T-helper 9 cell (primary cell): ENCODE measurements at places on chromosomes 11 and 22.
A peak's percentile ranks its signal among the peaks of the same experiment; 100 is the strongest.

DNA sequence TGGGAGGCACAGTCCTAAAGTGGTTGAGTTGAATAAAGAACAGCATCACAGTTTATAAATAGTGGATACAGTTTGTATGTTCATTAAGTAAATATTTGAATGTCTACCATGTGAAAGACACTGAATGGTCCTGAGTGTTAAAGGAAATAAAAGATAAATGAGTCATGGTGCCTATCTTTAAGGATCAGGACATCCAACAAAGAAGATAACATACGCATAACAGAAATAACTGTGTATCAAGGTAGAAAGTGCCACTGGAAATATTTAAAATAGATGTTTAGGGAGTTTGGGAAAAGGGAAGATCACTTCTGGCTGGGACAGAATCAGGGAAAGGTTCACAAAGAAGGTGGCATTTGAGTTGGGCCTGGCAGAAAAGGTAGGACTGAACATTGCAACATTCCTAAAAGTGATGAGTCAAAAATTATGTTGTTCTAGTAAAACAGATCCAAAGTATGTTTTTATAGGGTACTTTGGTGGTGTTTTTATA lies 41.5 kb downstream of the CSTPP1 start:
- no peak for DNase-seq

DNA sequence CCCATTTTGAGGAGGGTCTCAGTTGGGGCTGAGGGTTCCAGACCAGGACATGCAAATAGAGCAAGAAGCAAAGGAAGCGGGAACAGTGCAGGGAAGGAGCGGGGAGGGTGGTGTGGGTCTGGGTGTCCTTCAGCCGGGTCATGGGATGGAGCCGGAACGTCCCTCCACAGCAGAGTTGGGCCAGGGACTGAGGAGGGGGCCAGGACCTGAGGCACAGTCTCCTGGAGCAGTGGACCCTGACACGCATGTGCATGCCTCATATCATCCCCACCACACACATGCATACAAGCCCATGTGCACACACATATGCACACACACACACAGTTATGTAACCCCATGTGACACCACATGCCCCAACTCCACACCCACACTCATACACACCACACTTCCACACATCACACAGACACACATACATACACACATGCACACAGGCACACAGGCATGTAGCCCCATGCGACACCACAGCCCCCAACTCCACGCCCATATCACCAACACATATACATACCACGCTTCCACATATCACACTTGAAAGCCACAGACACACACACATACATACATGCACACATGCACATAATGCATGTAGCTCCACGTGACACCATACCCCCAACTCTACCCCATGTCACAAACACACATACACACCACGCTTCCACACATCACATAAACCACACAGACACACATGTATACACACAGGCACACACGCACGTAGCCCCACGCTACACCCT lies 1026.6 kb downstream of the BRD1 start:
- DNase-seq, result no peak

- no peak for DNase-seq
These were observed 562.4 kb downstream of the OPCML start for GRCh38 chr11:132969892-132970291.

DNA sequence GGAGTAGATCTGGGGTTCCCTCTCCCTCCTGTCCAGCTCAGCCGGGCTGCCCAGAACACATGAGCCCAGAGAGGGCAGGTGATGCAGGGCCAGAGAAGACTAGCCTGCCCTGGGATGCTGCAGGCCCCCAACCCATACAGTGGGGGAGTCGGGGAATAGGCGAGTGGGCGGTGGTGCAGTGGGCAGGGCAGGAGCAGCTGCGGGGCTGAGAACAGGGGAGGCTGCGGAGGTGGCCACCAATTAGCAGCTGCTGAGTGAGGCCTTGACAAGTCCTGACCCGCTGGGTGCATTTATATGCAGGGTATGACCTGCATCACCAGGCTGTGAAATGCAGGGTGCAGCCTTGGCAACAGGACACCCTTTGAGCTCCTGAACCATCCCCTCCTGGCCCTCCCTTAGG lies 43.1 kb downstream of the NFAM1 start:
- no peak for DNase-seq

DNA sequence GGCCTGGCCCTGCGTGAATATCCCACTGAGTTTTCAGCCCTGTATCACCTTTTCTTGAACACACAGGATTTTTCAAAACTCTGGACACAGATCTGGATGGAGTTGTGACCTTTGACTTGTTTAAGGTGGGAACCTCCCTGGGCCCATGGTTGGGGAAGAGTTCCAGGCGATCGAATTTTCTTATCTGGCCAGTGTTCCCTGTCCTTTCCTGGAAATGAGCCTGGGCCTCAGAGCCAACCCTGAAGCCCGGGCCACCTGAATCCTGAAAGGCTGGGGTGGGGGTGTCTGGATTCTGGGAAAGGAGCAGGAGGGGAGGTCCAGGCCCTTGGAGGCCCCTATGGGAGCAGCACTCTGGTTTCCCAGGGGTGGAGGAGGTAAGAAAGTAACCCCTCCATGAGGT lies 29.0 kb downstream of the CAPN1 start:
- DNase-seq, result no peak

DNA sequence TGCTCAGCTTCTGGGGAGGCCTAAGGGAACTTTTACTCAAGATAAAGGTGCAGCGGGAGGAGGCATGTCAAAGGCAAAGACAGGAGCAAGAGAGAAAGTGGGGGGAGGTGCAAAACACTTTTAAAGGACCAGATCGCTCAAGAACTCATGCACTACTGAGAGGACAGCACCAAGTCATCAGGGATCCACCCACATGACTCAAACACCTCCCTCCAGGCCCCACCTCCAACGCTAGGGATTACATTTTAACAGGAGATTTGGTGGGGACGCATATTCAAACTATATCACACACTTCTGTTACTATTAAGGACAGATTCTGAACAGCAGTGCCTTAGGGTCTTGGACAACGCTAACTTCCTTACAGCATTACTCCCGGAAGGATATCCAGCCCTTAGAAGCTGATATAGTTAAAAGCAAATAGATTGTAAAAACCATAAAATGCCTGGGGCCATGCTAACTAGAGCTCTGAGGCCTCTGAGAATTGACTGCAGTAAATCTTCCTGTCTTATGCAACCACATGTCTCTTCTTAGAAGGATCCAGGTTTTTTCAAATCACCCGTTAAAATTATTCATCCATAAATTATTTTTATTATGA lies 16.7 kb upstream of the ZC3H12C start:
- DNase-seq, result no peak

- DNase-seq, result no peak
These were observed 4.2 kb upstream of the CHRDL2 start for GRCh38 chr11:74735365-74735928.

GRCh38 chr11:86144846-86145245 lies 76.0 kb upstream of the PICALM start:
- no peak for DNase-seq

GRCh38 chr22:23716811-23717801 lies 26.3 kb downstream of the RGL4 start:
- peak; percentile 77 for DNase-seq

DNA sequence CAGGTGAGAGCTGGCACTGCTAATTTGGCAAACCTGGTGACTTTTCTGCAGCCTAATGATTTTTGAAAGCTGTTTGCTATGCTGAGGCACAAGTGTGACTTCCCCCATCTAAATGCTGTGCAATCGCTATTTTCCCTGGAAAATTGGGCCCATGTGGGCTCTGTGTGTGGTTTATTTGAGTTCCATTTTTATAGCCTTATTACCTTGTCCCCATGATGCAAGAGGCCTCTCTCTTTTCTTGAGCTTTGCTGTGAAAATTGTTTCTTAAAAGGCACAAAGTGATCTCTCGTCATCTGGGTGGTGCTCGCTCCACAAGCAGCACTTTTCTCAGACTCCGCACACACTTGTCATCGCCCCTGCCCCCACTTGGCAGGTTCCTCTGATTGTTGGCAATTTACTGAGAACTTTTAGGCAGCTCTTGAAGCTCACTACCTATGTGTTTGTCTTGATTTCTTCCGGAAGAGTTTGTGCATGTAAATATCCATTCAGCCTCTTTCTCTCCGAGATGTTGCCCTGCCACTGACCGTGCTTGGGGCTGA lies 24.9 kb downstream of the BMAL1 start:
- no peak for DNase-seq

DNA sequence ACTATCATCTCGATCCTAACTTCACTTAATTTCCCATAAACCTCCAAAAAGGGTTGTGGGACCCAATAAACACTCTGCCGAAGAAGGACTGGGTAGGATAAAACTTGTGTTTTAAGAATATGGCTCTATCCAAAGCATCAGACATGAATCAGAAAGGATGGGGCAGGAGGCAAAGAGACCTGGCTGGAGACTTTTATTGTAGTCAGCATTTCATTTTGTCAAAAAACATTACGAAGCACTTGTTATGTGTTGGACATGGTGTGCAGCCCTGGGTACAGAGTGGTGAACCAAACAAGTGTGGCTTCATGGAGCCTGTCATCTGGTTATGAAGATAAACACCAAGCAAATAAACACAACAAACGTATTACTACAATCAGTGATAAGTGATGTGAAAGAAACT lies 17.3 kb downstream of the IL10RA start:
- no peak for DNase-seq

GRCh38 chr11:58576887-58577471 lies 1.3 kb upstream of the LPXN start:
- DNase-seq, result no peak

DNA sequence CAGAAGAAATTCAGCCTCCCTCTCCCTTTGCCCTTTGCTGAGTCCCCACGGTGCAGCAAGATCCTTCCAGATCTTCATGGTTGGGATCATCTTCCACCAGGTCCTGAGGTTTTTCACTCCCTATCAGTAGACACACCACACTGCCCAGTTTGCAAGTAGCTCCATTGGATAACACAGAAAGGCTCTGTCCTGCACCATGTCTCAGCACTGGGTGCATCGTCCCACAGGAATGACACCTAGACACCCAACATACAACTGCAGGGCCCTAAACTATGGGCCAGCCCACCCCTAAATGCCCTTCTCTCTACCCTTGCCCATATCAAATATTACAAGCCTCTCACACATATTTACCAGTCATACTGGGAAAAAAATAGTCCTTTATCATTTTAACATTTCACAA lies 9.4 kb downstream of the KLHL22 start:
- DNase-seq, result no peak

DNA sequence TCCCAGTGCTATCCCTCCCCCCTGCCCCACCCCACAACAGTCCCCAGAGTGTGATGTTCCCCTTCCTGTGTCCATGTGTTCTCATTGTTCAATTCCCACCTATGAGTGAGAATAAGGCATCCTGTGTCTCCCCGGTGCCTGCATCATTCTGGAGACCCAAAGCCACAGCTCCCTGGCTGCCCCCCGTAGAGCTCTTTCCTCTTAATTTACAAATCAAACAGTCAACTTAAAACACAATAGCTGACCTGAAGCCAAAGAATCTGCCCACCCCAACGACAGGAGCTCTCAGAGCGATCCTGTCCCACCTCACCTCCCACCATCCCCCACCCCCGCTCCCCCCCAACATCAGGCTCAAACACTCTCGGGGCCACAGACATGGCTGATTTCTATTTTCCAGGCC lies 558.3 kb downstream of the BRD1 start:
- DNase-seq, result no peak

DNA sequence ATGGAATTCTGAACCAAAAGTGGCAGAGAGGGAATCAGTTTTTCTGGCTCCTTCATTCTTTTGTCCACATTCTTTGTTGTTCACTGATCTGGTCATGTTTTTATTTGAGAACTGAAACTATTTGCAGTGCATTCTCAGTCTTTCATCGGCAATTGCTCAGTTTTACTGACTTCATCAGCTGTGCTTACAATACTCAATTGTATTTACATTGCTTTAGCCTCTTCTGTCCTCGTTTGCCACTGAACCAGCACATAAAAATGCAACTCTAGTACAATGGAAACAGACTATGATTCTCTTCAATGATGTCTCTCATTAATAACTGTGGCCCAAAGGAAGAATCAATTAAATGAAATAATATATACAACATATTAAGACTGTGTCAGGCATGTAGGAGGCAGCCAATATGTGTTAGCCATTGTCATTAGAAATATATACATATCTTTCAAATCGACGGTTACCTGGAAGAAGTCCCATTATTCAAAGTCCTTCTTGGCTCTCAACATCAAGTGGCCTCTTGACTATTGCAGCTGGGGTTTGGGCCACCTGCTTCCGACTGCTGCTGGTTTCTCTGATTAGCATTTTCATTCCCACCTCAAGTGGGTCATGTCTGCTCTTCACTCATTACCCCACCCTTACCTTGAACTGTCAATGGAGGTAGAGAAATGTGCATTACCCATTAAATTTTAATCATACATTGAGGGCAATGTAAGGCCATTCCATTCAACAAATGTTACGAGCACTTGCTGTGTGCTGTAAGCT lies 600.1 kb downstream of the INSC start:
- no peak for DNase-seq

GRCh38 chr11:64095949-64096348 lies 60.2 kb downstream of the FLRT1 start:
- DNase-seq, result no peak

- DNase-seq, result no peak
These were observed 264.5 kb downstream of the SBF2 start for GRCh38 chr11:10029386-10030121.

DNA sequence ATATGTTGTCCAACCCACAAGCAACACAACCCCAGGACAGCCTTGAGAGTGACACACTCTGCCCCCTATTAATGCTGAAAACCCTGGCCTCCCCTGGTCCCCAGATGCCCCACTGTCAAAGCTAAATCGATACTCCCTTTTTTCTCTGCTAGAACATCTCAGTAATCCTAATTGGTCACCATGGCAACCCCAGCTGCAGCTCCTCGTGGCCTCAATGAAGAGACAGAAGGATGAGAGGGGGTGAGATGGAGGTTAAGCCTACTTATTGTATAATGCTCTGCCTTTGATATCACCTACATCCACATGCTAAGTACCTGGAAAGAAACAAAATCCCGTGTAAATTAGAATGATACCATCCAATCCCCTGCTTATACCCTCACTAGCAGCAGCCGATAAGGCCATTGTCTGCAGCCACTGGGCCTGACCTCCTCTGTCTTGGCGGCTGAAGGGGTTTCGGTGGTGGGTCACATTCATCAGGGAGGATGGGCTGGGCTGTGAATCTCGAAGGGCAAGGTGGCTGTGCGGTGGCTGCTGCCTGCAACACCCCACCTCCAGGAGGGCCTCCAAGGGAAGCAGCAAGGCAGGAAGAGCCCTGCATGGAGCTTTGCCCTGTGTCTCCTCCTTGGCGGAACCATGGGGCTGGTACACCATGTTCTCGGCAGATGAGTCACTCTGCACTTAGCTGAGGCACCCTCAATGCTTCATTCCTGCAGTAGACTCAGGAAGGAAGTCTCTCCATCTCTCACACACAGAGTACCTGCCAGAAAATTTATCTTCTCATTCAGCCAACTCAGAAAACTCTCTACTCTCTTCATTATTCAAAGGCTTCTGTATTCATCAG lies 399.5 kb downstream of the BUD13 start:
- DNase-seq, result no peak

- no peak for DNase-seq
These were observed 317.8 kb downstream of the NTM start for GRCh38 chr11:131688048-131688693.

- DNase-seq, result no peak
These were observed 511.2 kb downstream of the BUD13 start for GRCh38 chr11:116261606-116262005.
